ENCODE measurements at places on chromosomes 16 and 17.

GRCh38 chr16:87350031-87350430, 32.8 kb upstream of the C16orf95 start:
- DNase-seq, result no peak

DNA sequence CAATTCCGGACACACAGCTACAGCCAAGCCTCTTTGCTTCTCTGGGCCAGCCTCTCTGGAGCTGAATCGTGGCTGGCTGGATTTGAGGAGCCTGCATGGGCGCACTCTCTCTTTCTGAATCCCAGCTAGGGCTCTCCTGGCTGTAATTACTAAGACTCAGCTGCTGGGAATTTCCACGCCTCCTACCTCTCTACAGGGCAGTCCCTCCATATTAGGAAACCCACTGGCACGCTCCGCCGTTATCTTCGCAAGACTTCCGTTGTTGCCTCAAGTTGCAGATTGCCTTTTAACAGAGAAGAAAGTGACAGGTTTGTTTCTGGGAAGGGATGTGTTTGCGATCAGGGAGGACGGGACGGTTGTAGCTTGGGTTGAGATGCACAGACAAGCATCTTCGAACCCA, 188.4 kb upstream of the NLRP1 start:
- DNase-seq, result no peak

DNA sequence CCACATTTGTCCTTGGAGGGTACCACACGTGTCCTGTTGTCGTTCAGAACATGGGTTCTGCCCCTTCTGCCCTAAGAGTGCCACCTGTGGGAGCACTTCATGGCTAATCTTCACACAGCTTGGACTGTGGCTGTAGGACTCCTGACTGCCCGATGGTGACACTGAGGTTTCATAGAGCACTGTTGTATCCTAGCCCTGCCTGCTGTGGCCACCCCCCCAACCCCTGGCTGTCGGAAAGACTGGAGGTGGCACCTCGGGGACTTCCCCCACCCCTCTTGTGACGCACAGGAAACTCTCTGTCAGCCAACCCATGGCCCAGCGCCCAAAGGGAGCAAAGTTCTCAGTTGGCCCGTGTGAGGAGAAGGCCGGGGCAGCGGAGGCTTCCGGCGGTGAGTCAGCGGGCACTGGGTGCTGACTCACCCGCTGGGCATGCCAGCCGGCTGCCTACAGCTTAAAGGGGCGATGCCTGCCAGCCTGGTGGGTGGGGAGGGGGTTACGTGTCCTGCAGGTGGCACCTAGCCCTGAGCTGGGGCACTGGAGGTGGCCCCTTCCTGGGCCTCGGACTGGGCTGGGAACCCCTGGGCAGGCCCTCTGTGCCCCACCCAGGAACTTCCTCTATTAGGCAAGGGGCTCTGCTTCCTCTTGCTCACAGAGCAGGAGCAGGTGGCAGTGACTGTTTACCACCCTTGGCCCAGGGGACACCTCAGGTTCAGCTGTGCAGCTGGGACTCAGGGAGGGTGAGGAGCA, 3.4 kb downstream of the MAP2K3 start:
- DNase-seq, result no peak

GRCh38 chr17:35944151-35944550, 638 bp upstream of the LYZL6 start:
- DNase-seq, result no peak

GRCh38 chr17:19409066-19409465, 2.0 kb upstream of the RNF112 start:
- DNase-seq, result peak; percentile 9

GRCh38 chr17:44308865-44309264, 464 bp downstream of the RUNDC3A start:
- no peak for DNase-seq

DNA sequence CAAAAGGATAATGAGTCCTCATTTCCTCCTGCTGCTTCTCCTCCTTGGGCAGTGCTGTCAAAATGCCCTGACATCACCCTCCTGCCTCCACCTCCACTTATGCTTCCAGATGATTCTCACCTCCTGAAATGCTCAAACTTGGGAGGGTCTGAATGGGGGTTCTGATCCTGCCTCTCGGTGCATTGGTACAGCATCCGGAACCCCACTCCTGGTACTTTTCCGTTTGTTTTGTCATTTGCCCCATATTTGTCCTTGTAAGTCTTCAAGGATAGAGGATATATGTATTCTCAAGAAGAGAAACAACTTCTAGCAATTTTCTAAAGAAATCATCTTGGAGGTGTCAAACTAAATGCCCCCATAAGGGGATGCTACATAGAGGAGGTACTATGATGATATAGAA, 148.3 kb downstream of the SHISA9 start:
- no peak for DNase-seq

All from Caco-2 (cell line).